ENCODE measurements at places on chromosomes 3 and 15. TPM values are rescaled to one million over a fixed set of nuclear protein-coding genes. Genes with fewer than 3 reads are reported as not detected.

Gene GOLGA6L10
- 1.5 TPM for total RNA-seq

DNA sequence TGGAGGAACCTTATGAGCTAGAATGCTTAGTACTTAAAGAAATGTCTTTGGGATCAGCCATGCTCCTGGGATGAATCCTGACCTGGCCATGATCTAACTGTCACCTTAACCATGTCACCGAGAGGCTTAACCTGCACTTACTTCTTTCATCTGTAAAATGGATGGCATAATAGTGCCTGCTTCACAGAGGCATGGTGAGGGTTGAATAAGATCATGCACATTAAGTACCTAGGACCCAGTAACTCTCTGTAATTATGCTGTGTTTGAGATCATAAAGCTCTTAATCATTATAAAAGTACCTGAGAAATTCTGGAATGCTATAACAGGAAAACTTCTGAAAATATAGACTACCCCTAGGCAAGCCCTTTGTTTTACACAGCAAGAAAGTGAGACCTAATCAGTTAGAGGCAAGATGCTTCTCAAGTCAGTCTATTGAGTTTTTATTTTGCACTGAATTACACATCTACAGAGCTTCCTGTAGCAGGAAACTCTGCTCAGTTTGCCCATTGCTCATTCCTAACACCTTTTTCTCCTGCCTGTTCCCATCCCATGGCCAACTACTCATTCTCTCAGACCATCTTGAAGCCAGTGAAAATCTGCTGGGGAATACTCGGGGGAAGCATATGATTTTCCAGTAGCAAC is 1015.5 kb upstream of the CFAP20DC start:
- no peaks in the 10 kb centered on the region for H3K27me3 ChIP-seq
- H3K36me3 ChIP-seq: no peaks in the 10 kb centered on the region
- H3K4me1 ChIP-seq: no peaks in the 10 kb centered on the region

- no peak for DNase-seq
- H3K27me3 ChIP-seq: peaks cover 74% of the 10 kb centered on the region
- no peak overlapping the region for H3K27ac ChIP-seq
- H3K4me1 ChIP-seq: peaks cover 34% of the 10 kb centered on the region
- H3K36me3 ChIP-seq: no peaks in the 10 kb centered on the region
- peak overlapping the region; percentile 29 for H3K4me3 ChIP-seq
These were observed 790 bp downstream of the SKOR1 start for GRCh38 chr15:67825881-67826716.

Gene SLC22A13
- total RNA-seq: not detected

Gene IQCF5
- not detected for total RNA-seq

GRCh38 chr3:73389117-73389813 is 235.5 kb downstream of the PDZRN3 start:
- H3K27me3 ChIP-seq: no peaks in the 10 kb centered on the region
- H3K4me3 ChIP-seq: no peak overlapping the region
- peak overlapping the region; percentile 54 for H3K27ac ChIP-seq
- DNase-seq: no peak
- H3K4me1 ChIP-seq: peaks cover 8% of the 10 kb centered on the region

DNA sequence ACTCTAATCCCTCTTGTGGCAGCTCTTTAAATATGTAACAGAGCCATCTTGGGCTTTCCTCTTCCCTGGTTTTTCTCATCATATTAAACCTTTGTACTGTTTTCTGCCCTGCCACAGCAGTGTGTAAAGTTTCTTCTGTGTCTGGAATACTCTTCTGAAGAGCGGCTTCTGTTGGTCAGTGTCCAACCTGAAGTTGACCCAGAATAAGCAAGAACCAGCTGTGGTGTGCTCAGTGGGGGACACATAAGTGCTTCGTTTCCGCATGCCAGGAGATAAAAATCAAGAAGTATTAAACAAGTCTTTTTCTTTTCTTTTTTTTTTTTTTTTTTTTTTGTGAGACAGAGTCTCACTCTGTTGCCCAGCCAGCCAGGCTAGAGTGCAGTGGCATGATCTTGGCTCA is 173.2 kb upstream of the CHRM5 start:
- no peaks in the 10 kb centered on the region for H3K27me3 ChIP-seq
- H3K27ac ChIP-seq: no peak overlapping the region
- no peaks in the 10 kb centered on the region for H3K36me3 ChIP-seq
- no peak for DNase-seq

Gene PROS1
- total RNA-seq: 44.2 TPM

Gene TCTA
- 51.5 TPM for total RNA-seq

- DNase-seq: no peak
- no peaks in the 10 kb centered on the region for H3K4me1 ChIP-seq
- no peaks in the 10 kb centered on the region for H3K36me3 ChIP-seq
- no peak overlapping the region for H3K27ac ChIP-seq
These were observed 662.2 kb downstream of the AGBL1 start for GRCh38 chr15:86741917-86742316.

Gene PLCH1
- total RNA-seq: not detected

Gene P3H2
- 15.6 TPM for total RNA-seq

GRCh38 chr3:176633511-176633910 is 563.8 kb downstream of the TBL1XR1 start:
- H3K27me3 ChIP-seq: no peaks in the 10 kb centered on the region
- no peak overlapping the region for H3K27ac ChIP-seq
- H3K36me3 ChIP-seq: no peaks in the 10 kb centered on the region
- no peak for DNase-seq

Gene PPP1R14D
- not detected for total RNA-seq

GRCh38 chr15:65856821-65857455 is 12.4 kb upstream of the RAB11A start:
- no peaks in the 10 kb centered on the region for H3K4me1 ChIP-seq
- DNase-seq: peak; percentile 21
- H3K36me3 ChIP-seq: no peaks in the 10 kb centered on the region
- no peak overlapping the region for H3K27ac ChIP-seq
- H3K4me3 ChIP-seq: no peak overlapping the region

Gene OR4M2
- total RNA-seq: not detected

DNA sequence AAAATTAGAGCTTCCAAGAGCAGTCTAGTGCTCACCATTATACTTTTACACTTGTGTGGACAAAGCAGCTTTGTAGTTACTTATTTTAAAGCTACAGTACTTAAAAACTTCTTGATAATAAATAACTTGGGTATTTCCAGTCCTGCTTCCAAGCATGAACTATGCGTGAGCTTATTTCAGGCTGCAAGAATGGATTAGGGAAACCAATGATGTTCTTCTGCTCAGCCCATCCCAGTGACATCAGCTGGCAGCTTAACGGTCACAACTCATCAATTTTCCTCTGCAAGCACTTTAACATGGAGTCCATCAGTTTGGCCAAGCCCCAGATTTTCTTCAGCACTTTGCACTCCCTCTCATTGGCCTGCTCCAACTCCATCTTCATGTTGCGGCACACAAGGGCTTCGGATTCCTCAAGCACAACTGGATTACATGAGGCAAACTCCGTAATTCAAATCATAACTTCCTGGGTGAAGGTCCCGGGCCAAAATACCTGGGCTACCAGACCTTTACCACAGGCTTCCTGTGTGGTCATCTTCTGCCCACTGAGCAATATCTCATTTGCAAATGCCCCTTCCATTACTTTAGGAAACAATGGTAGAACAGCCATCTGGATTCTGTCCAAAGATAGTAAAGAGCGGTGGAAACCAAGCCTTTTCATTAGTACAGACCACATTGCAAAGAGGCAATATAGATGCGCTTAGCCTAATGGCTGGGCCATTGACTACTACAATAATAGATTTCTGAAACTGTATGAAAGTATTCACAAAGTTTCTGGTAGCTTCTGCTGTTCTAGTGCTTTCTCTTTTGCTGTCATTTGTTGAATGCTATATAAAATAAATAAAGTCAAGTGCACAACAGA is 87.5 kb upstream of the DAZL start:
- no peak overlapping the region for H3K27ac ChIP-seq
- H3K4me1 ChIP-seq: no peaks in the 10 kb centered on the region
- no peak for DNase-seq
- H3K36me3 ChIP-seq: no peaks in the 10 kb centered on the region
- H3K4me3 ChIP-seq: no peak overlapping the region

Gene CRYGS
- not detected for total RNA-seq

Gene ZNF860
- total RNA-seq: 0.43 TPM

- peak overlapping the region; percentile 77 for H3K27ac ChIP-seq
- no peaks in the 10 kb centered on the region for H3K36me3 ChIP-seq
- H3K27me3 ChIP-seq: no peaks in the 10 kb centered on the region
- peaks cover 7% of the 10 kb centered on the region for H3K4me1 ChIP-seq
These were observed 90.7 kb downstream of the TMEM266 start for GRCh38 chr15:76150513-76150912.

- H3K4me3 ChIP-seq: no peak overlapping the region
- H3K4me1 ChIP-seq: peaks cover 2% of the 10 kb centered on the region
- H3K36me3 ChIP-seq: no peaks in the 10 kb centered on the region
- no peaks in the 10 kb centered on the region for H3K27me3 ChIP-seq
- no peak for DNase-seq
- peak overlapping the region; percentile 80 for H3K27ac ChIP-seq
These were observed 18.3 kb downstream of the SHC4 start for GRCh38 chr15:48945386-48945785.

Gene TM6SF1
- total RNA-seq: 6.3 TPM

Gene SUSD5
- total RNA-seq: 68.0 TPM

GRCh38 chr15:48282216-48282615 is 49.0 kb upstream of the DUT start:
- peaks cover 20% of the 10 kb centered on the region for H3K4me1 ChIP-seq
- no peak for DNase-seq
- H3K27me3 ChIP-seq: no peaks in the 10 kb centered on the region
- H3K27ac ChIP-seq: no peak overlapping the region
- no peak overlapping the region for H3K4me3 ChIP-seq

Gene TIMMDC1
- 31.1 TPM for total RNA-seq

GRCh38 chr3:71134521-71134920 is 449.0 kb downstream of the FOXP1 start:
- peak overlapping the region; percentile 38 for H3K4me3 ChIP-seq
- no peaks in the 10 kb centered on the region for H3K27me3 ChIP-seq
- H3K36me3 ChIP-seq: no peaks in the 10 kb centered on the region
- peak overlapping the region; percentile 85 for H3K27ac ChIP-seq
- DNase-seq: no peak

- H3K27ac ChIP-seq: no peak overlapping the region
- no peaks in the 10 kb centered on the region for H3K27me3 ChIP-seq
- no peaks in the 10 kb centered on the region for H3K4me1 ChIP-seq
- no peak for DNase-seq
- H3K36me3 ChIP-seq: peaks cover 4% of the 10 kb centered on the region
These were observed 7.5 kb downstream of the SLC49A4 start for GRCh38 chr3:122802323-122802722.

DNA sequence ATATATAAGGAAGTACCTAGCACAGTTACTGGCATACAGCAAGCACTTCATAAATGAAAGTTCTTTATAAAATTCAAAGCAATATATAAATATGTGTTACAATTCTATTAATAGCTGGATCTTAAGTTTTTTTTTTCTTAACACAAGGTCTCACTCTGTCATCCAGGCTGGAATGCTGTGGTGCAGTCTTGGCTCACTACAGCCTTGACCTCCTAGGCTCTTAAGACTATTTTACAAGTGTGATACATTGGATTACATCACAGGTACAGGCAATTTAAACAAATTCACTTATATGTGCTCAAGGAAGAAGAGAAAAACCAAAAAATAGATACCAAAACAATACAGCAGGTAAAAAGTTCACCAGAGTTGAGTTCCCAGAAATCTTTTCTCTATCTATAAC is 60.6 kb downstream of the ZNF280D start:
- H3K27ac ChIP-seq: no peak overlapping the region
- no peaks in the 10 kb centered on the region for H3K4me1 ChIP-seq

DNA sequence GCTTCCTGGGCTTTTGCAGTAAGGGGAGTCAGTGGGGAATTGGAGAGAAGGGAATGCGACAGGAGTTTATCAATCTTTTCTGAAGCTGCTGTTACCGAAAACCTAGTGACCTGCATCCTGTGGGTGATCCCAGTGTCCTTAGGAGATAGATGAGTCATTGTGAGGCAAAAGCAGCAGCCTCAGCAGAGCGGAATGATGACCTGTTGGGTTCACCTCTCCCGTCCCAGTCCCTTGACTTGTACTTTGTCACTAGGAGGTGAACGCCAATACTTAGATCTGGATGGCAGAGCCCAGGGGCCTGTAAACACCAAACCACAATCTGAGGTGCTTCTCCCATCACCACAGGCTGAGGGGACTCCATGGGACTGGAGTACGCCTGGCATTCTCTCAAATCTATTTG is 17.9 kb downstream of the CDAN1 start:
- H3K27me3 ChIP-seq: no peaks in the 10 kb centered on the region
- H3K36me3 ChIP-seq: peaks cover 32% of the 10 kb centered on the region
- H3K4me1 ChIP-seq: peaks cover 11% of the 10 kb centered on the region
- peak overlapping the region; percentile 78 for H3K27ac ChIP-seq
- no peak for DNase-seq

GRCh38 chr3:11283139-11283475 is 10.9 kb downstream of the ATG7 start:
- no peak overlapping the region for H3K4me3 ChIP-seq
- no peak for DNase-seq
- H3K27me3 ChIP-seq: no peaks in the 10 kb centered on the region
- H3K27ac ChIP-seq: no peak overlapping the region
- peaks cover 14% of the 10 kb centered on the region for H3K4me1 ChIP-seq
- H3K36me3 ChIP-seq: peaks cover 19% of the 10 kb centered on the region

Gene GOLGA8J
- total RNA-seq: 0.75 TPM

- H3K27me3 ChIP-seq: no peaks in the 10 kb centered on the region
- no peaks in the 10 kb centered on the region for H3K36me3 ChIP-seq
- DNase-seq: peak; percentile 85
- H3K27ac ChIP-seq: no peak overlapping the region
These were observed 120.3 kb downstream of the ETFA start for GRCh38 chr15:76190751-76191538.

Gene ARNT2
- 6.4 TPM for total RNA-seq

GRCh38 chr15:41944313-41944940 is 27.9 kb downstream of the EHD4 start:
- peaks cover 23% of the 10 kb centered on the region for H3K36me3 ChIP-seq
- H3K4me1 ChIP-seq: peaks cover 49% of the 10 kb centered on the region
- H3K27me3 ChIP-seq: no peaks in the 10 kb centered on the region

Gene COX17
- 12.5 TPM for total RNA-seq

Gene P2RY14
- total RNA-seq: 2.7 TPM

- H3K36me3 ChIP-seq: no peaks in the 10 kb centered on the region
- H3K27me3 ChIP-seq: no peaks in the 10 kb centered on the region
- H3K27ac ChIP-seq: peak overlapping the region; percentile 85
- H3K4me1 ChIP-seq: peaks cover 31% of the 10 kb centered on the region
These were observed 170.4 kb downstream of the KLHL25 start for GRCh38 chr15:85624291-85624801.

DNA sequence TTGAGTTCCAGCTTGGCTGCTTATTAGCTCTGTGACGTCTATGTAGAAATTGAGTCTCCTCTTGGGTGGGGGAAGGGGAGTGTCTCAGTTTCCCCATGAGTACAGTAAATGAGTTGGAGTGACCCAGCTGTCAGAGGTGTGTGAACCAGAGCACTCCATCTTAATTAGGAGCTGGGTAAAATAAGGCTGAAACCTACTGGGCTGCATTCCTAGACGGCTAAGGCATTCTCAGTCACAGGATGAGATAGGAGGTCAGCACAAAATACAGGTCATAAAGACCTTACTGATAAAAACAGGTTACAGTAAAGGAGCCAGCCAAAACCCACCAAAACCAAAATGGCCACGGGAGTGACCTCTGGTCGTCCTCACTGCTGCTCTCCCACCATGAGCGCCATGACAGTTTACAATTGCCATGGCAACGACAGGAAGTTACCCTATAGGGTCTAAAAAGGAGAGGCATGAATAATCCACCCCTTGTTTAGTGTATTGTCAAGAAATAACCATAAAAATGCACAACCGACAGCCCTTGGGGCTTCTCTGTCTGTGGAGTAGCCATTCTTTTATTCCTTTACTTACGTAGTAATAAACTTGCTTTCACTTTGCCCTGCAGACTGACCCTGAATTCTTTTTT is 222.4 kb downstream of the CACNA2D3 start:
- H3K27me3 ChIP-seq: no peaks in the 10 kb centered on the region
- H3K4me1 ChIP-seq: no peaks in the 10 kb centered on the region
- H3K36me3 ChIP-seq: no peaks in the 10 kb centered on the region
- no peak overlapping the region for H3K27ac ChIP-seq
